ENCODE measurements at places on chromosomes 11 and 22.

GRCh38 chr11:104198576-104198975 is 34.6 kb upstream of the PDGFD start:
- no peak for DNase-seq

DNA sequence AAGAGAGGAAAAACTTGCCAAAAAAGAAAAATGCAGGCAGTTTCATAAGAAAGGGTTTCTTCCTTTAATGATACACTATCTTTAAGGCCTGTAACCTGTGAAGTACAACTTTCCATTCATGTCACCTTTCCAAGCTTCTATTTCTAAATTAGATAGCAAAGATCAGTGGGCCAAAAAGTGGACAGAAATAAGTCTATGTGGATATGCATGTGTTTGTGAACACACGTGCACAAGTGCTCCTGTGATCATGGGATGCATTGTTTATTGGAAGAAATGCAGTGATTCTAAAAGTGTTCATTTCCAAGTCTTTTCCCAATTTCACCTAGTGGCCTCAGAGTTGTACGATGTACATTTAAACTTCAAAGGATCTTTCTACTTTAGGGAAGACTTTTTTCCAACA is 230.0 kb upstream of the BLID start:
- no peak for DNase-seq

DNA sequence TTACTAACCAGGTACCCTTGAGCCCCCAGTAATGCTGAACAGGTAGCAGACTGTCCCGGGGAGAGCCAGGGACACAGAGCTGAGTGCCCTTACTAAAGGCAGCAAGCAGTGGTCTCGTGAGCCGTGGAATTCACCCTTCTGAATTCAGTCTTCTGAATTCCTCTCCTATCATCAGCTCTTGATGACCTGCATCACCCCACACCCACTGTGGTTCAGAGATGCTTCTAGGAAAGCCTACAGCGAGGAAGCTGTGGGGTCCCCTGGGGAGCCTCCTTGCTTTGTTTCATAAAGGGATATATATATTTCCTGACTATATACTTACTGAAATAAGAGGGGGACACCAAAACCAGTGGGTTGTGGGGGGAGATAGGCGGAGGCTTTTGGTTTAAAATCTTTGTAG is 2.6 kb downstream of the SPATA19 start:
- DNase-seq = no peak

DNA sequence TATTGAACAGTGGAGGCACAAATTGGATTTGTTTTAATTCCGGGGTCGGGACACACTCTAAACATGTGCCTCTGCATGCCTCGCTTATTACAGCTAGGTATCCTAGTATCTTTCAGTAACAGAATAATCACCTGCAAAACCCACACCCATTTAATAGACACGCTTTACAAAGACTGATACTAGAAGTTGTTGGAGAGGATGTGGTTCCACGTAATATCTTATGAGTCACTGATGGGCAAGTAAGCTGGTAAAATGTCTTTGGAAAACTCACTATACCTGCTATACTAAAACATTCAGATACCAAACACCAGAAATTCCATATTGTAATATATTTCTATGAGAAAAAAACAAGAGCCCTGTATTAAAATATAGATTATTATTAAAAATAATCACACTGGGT is 84.0 kb downstream of the GGTLC2 start:
- no peak for DNase-seq

- no peak for DNase-seq
Measured at GRCh38 chr22:31603081-31603525, 58.9 kb downstream of the PISD start.

DNA sequence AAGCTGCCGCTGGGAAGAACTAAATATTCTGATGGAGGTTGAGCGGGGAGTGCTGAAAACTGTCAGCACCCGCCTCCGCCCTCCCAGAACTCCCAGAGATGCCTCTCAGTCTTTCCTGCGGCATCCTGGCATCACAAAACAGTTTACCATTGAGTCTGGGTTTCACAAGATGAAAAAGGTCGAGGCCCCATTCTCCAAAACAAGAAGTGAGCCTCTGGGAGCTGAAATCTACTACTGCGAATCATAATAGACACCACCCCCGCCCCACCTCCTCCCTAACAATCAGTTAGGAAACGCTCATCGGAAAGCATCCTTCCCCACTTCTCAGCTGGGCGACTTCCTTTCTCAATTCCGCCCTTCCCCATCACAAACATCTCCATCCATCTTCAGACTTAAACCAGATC is 1.0 kb downstream of the SUN2 start:
- no peak for DNase-seq

DNA sequence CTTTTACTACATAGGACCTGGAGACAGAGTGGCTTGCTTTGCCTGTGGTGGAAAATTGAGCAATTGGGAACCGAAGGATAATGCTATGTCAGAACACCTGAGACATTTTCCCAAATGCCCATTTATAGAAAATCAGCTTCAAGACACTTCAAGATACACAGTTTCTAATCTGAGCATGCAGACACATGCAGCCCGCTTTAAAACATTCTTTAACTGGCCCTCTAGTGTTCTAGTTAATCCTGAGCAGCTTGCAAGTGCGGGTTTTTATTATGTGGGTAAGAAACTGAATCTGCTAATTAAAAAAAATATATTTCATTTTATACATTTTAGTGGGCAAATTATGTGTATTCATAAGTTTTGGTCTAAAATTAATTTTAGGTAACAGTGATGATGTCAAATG is 7.8 kb downstream of the BIRC3 start:
- no peak for DNase-seq

- DNase-seq = no peak
Measured at GRCh38 chr11:4049006-4049405, 45.6 kb upstream of the RRM1 start.

- peak; percentile 59 for DNase-seq
Measured at GRCh38 chr11:20669820-20670684, 666 bp downstream of the NELL1 start.

GRCh38 chr11:2691355-2691761 is 8.4 kb downstream of the KCNQ1OT1 start:
- no peak for DNase-seq

DNA sequence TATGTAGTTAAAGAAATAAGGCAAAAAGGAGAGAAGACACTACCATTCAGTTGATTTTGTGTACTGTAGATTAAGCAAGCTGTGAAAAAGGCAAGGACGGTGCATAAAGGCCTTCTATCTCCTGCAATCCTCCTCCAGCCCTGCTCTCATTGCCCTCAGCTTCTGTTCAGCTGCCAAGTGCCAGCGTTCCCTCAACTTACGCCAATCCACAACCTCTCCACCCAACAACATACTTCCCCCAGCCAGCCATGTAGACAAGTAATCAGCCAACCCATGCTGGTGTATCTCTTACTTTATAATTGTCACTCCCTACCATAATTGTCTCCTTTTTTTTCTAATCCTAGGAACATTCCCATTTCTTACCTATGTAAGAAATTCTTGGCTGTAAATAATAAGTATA is 30.1 kb upstream of the ANO5 start:
- DNase-seq = no peak

DNA sequence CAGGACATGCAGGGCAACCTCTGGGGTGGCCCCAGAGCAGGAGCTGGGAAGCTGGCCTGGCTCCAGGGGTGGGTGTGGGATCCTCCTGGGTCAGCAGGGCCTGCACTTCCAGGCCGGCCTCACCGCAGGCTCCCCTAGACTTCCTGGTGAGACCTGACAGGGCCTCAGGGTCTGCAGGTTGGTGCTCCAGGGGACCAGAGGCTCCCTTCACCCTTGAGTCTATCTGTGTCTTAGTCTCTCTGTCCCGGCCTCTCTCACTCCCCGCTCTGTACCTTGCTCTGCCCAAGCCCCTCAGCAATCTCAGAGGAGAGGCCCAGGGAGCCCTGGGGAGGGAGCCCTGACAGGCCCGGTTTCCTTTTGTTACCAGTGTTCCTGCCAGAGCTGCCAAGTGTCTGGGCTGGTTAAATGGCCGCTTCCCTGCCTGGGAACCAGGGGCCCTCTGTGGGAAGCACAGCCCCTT is 13.9 kb downstream of the CD82 start:
- no peak for DNase-seq

- DNase-seq = no peak
Measured at GRCh38 chr11:31558001-31558400, 48.4 kb downstream of the ELP4 start.

DNA sequence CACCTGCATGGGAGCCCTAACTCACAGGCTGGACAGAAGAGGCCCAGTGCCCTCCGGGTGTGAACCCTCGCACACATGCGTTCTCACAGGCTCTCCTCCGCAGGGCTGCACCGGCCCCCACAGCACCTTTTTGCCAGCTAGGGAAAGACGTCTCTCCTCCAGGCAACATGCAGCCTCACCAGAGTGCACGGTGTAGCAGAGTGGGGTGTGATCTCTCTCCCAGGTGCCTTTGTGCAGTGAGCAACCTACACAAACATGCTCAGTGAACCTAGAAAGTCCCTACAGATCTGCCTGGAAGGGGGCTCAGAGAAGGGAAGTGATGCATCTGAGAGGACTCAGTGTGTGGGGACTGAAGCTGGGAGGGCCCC is 3.7 kb upstream of the CARNS1 start:
- DNase-seq = no peak

- no peak for DNase-seq
Measured at GRCh38 chr11:2589538-2589934, 110.3 kb downstream of the KCNQ1OT1 start.

GRCh38 chr22:23264610-23265367 is 84.5 kb downstream of the BCR start:
- no peak for DNase-seq

GRCh38 chr11:6565988-6566703 is 37.3 kb downstream of the RRP8 start:
- DNase-seq = no peak

GRCh38 chr22:19696504-19697276 is 17.6 kb upstream of the SEPTIN5 start:
- no peak for DNase-seq

DNA sequence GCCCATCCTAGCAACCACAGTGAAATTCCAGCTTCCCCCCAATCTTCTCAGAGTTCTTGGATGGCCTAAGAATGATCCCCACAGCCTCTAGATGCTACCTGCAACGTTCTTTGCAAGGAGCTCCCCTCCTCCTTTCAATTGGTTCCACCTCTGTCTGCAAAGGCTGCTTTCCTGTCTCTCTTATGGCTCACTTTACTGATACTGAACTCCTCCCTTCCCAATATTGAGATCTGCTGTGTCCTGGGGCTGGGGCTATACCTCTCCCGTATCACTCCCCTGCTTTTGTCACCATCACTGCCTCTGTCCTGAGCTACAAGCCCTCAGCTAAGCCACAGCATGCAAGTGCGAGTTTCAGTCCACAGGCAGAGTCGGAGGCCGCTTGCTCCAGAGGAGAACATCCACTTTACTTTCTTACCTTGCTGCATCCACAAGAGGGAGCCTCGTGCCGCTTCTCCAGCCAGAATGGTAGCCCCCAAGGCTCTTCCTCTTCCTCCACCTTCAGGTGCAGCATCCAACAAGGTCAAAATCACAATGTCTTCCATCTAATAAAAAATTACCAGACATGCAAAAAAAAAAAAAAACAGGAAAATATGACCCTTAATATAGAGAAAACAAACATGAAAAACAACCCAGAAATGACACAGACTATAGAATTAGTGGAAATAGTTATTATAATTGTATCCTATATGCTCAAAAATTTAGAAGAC is 48.6 kb upstream of the TMEM45B start:
- peak; percentile 28 for DNase-seq

GRCh38 chr22:40426594-40427333 is 56.4 kb downstream of the SGSM3 start:
- peak; percentile 70 for DNase-seq

DNA sequence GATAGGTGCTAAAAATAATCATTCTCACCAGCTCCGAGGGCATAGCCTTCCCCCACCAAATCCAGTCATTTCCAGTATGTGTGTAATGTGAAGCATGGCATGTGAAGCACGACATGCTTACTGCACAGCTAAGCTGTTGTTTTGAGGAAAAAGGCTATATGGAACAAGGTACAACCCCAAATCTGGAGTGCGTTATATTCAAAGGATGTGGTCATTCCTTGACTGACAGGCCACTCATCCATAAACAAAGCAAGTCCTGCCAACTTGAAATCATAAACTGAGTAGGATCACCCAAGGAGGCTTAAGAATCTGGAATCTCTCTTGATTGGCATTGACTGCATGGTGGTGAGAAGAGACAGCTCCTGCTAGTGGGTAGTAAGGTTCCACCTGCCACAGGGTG is 3.7 kb downstream of the MAP6 start:
- peak; percentile 31 for DNase-seq

DNA sequence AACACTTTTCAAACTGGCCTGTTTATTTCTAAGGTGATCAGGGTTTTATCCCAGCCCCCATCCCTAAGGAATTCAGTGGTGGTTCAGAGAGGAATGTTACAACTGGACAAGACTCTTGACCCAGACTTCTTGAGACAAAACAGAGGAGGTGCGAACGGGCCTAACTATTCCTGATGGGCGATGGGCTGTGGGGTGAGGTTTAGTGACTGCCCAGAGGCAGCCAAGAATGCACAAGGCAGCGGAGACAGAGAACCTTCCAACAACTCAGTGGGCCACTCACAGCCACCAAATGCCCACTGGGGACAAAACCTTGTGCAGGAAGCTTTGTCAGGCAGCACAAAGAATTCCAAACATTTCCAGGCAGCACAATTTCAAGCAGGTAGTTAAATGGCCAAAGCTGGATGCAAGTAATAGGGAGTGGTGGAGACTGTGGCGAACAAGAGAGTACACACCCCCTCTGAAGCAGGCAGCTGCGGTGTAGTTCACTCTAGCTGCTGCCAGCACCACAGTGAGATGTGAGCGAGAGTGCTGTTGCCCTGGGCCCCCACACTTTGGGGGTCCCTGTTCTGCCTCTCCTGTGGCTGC is 29.2 kb downstream of the SCUBE1 start:
- DNase-seq = no peak

GRCh38 chr11:64000740-64001483 is 14.7 kb downstream of the OTUB1 start:
- peak; percentile 31 for DNase-seq

GRCh38 chr11:2377511-2378443 is 667 bp downstream of the CD81 start:
- peak; percentile 86 for DNase-seq

GRCh38 chr11:84607975-84608836 is 1018.9 kb downstream of the DLG2 start:
- no peak for DNase-seq

DNA sequence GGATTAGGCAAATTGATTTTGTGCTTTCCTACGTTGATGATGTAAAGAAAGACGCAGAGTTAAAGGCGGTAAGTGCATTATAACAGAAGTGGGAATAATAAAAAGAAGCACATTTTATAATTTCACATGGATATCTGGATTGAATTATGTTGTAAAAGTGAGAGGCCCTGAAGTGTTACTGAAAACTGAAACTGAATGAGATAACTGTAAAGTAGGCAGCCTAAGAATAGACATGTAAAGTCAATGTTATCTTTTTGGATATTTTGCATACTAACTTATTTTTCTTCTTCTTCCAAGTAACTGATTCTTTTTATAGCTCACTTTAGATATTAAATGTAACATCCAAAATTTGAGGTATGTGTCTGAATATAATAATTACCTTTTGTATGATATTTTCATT is 28.3 kb downstream of the ANO5 start:
- DNase-seq = no peak

GRCh38 chr22:25835348-25835747 is 93.4 kb downstream of the MYO18B start:
- no peak for DNase-seq

- peak; percentile 77 for DNase-seq
Measured at GRCh38 chr11:13277768-13278608, at the start of gene BMAL1. Gene BMAL1, plus strand, starts transcription at chr11:13277790. Its CDS starts 76,519 bp downstream, at chr11:13354309.
